ENCODE measurements at places on chromosomes 5 and 9.

- DNase-seq, result no peak
These were observed 50.5 kb upstream of the EXOC3 start for GRCh38 chr5:392431-392988.

GRCh38 chr5:11904265-11904906 is at the start of gene CTNND2:
Gene CTNND2 (minus strand): TSS chr5:11904446. CDS start chr5:11903853, 593 bp downstream.
- no peak for DNase-seq

DNA sequence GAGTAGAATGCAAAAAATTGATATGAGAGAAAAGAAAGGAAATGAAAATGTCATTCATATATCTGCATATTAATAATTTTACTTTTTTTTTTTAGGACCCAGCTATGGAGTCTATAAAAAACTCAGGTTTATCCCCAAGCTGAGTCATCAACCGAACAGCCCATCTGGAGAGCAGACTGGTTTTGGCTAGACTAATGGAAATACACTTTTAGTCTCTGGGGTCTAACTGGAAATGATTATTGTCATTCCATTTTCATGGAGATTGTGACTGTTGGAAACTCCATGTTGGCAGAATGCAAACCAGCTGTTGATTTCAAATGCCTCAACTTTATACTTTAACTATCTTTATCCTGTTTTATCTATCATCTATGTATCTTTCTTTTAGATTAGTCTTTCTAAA is 28.7 kb downstream of the ANXA1 start:
- DNase-seq, result no peak

DNA sequence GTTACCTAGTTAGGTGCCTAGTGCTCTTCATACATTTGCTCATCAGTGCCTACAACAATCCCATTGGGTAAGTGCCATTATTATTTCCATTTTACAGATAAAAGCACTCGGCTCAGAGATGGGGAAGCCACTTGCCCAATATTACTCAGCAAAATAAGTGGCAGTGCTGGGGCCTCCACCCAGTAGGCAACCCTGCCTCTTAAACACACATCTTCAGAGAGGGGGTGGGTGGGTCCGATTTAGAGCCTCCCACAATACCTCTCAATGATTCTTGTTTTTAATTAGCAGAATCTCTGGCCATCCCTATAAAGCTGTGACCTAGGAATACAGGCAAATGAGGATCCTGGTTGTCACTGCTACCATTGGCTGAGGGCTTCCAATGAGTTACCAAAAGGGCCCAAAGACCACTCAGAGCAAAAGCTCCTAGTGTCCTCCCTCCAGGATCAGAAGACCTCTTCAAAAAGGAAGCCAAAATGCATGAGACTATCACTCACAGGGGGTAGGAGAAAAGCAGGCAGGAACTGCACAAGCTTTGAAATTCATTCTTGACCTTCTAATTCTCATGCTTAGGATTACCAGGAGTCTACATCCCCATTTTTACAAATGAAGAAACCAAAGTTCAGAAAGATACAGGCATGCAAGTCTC is 36.1 kb upstream of the UBE2D2 start:
- no peak for DNase-seq

DNA sequence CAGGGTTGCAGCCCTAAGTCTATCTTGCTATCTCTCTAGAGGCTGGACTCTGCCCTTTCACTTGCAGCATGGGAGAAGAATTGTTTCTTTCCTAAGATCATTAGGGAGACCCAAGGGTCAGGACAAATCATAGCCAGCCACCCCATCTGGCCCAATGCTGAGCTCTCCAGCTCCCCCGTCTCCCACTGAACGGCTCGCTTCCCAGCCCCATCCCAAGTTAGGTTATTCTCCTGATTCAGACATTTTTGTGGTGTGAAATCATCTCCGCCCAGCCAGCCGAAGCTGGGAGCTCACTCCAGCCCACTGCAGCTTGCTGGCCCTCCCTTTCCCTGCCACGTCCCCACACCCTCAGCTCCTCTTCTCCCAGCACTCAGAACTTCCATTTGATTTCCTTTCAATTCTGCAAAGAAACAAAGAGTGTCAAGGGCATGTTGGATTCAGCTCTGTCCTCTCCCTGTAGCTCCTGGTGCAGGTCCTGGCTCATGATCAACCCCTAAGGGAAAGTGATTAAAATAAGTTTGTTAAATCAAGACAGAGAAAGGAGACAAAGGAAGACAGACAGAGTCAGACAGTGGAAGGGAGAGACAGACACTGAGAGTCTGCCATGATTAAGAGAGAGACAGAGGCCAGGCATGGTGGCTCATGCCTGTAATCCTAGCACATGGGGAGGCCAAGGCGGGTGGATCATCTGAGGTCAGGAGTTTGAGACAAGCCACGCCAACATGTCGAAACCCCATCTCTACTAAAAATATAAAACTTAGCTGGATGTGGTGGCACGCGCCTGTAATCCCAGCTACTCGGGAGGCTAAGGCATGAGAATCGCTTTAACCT is 12.6 kb upstream of the SPARC start:
- DNase-seq, result peak; percentile 94

DNA sequence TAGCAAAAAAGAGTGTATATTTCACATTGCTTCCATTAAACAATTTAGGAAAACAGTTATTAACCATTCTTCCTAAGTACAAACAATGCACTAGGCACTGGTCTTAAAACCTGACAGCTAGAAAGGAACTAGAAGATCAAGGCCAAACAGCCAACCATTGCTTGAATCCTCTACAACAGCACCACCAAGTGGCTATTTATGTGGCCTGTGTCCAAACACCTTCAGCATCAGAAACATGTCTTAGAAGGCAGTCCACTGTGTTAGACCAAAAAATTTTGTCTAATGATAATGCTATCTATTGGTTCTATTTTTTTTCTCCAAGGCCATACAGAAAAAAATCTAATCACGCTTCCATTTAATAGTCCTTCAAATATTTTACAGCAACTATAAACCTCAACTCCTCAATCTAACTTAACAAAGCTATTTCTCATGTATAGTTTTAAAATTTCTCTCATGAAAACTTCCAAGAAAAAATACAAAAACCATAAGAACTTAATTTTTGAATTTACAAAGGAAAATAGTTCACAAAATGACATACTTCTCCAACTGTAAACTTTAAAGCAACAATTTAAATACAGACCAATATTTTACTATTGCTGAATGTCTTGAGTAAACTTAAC is 36.1 kb downstream of the CAAP1 start:
- peak; percentile 14 for DNase-seq

GRCh38 chr5:16565118-16565517 is 51.7 kb downstream of the RETREG1 start:
- no peak for DNase-seq

GRCh38 chr5:119953474-119953873 is 324.1 kb downstream of the FAM170A start:
- no peak for DNase-seq

- no peak for DNase-seq
These were observed 1.2 kb downstream of the CDKN2B-AS1 start for GRCh38 chr9:21995666-21996398.

DNA sequence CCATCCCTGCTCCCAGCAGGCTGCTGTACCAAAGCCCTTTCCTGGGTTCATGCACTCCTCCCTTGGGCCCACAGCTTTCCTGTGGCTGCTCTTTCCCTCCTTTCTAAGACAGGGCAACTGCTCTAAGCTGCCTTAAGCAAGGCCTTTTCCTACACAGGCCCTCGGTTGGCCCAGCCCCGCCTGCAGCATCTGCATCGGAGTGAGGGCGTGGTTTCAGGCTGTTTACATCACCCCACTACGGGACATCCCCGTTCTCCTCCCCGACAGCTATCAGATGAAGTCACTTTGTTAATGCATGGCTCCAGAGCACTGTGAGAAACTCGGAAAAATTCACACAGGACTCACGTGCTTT is 3.4 kb downstream of the DPH7 start:
- DNase-seq, result no peak

GRCh38 chr9:129221233-129221632 is 43.2 kb upstream of the IER5L start:
- DNase-seq, result no peak

- DNase-seq, result no peak
These were observed 59.6 kb upstream of the SPATA31C2 start for GRCh38 chr9:88197781-88198340.

DNA sequence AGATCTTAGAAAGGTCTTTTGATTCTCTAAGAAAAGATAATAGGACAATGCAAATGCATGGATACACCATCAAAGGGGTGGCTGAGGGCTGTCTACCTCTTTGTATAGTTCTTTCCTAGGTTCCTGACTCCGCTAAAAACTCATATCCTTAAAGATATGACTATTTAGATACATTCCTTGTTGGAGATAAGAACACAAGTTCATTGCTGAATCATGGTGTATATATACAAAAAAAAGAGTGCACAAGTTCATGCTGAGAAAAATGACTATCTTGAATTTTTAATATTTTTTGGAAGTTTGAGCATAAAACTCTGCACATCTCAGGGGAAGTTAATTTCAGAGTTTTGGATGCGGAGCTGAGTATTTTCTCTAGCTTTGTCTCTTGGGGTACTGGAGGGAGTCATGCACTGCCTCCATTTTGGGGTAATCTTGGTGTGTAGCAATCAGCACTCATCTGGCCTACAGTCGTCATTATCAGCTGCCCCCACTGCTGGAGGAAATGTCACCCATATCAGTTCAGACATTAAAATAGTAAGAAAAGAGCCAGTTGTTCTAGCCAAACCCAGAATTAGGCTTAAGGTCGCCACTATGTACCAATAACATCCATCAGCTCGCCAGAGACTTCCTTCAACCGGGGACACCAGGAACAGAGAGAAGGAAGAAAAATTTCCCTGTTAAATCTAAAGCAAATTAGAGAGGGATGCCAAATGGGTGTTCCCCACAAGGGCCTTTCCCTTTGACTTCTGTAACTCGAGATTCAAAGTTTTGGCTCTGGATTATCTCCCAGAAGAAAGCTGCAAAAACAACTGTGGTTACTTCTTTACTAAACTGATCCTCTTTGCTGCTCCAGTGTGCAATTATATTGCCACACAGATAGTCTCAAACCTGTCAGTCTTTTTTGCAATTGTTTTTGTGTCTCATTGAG is 49.0 kb downstream of the PTTG1 start:
- no peak for DNase-seq

DNA sequence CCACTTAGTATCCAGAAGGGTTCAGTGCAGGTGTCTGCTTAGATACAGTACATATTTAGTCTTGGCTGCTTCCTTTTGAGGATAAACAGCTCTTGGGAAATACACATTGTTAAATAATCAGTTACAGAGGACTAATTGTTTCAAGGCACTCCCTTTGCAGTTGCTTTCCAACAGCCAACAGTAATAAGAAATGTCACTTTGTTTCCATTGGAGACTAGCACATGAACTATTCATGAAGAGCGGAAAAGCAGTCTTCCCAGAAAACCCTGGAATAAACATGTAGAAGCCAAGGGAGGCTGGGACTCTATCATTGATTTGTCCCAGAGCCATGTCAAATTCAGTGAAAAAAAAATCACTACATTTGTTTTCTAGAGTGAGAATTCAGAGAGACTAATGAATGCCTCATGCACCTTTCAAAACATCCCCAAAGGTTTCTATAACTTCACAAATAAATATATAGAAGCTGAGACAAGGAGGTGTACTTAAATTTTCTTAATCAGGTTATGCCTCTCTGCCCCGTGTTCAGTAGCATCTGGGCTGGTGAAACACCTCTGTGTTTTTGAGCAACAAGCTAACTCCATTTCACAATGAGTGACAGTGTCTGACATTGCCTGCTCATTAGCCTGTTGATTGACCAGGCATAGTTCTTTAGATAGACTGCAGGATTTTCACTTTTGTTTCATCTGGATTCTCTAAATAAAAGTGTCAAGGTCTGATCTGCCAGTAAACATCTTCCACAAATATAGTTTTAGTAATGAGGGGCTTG is 271.5 kb downstream of the ARRDC3 start:
- DNase-seq, result no peak

DNA sequence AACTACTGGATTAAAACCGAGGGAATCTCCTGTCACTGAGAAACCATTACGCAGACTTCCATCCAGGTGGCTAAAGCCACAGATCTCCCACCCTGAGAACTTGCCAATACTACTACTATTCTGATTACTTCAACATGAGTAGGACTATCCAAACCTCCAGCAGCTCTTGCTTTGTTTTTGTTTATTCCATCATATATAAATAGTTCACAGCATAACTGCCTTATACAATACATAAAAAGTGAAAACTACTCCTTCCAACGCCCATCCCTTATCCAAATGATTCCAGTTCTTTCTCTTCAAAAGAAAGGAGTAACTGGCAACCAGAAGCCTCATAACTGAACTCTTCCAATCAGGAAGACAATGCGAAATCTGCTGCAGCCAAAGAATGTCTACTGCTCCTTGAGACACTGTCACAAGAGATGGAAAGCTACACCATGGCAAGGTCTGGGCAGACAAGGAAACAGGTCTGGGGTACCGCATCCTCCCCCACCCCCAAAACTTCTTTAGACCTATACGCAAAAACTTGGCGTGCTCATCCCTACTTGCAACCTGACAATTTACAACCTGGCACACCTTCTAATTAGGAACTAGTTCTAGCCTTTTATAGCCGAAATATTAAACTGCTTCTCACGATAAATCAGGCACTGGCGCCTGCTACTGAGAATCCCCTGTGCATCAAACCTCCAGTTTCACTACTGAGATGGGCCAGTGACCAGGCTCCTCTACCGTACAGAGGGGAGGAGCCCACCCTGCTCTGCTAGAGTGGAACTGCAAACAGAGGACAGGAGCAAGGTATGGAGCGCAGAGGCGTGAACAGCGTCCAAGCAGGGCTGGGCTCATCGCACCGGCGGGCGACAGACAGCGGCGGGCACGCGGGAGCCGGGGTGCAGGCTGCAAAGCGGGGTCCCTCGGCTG is 986 bp downstream of the PLPP1 start:
- DNase-seq, result peak; percentile 7

GRCh38 chr5:14534773-14535172 is 46.8 kb upstream of the OTULINL start:
- no peak for DNase-seq

- no peak for DNase-seq
These were observed 680.8 kb downstream of the CETN3 start for GRCh38 chr5:89728750-89729149.

DNA sequence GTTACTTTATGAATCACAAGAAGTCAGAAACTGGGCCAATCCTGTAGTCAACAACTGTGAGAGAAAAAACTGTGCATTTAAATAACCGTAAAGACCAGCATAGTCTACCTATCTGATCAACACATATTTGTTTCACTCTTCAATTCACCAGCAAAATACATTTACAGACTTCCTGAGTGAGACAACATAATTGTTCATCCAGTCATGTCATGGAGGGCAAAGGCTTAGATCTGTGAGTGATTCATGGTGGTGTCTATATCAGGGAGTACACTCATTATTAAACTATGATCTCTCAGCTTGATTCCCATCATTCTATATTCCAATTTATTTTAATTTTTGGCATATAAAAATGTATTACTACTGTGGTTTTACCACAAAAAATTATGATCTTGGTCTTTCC is 694.6 kb downstream of the DNAH5 start:
- DNase-seq, result no peak

GRCh38 chr5:43401827-43402226 is 10.4 kb downstream of the CCL28 start:
- DNase-seq, result no peak

All from RCC 7860 (cell line).